Stimulated activated CD8-positive, alpha-beta memory T cell treated with anti-CD3 and anti-CD28 coated beads, Interleukin-2, amount 100 ng/mL, for 48 hours (primary cell): ENCODE measurements at places on chromosomes 7 and 10.

GRCh38 chr7:89332026-89332425 is 536.5 kb upstream of the TEX47 start:
- no peak for DNase-seq

DNA sequence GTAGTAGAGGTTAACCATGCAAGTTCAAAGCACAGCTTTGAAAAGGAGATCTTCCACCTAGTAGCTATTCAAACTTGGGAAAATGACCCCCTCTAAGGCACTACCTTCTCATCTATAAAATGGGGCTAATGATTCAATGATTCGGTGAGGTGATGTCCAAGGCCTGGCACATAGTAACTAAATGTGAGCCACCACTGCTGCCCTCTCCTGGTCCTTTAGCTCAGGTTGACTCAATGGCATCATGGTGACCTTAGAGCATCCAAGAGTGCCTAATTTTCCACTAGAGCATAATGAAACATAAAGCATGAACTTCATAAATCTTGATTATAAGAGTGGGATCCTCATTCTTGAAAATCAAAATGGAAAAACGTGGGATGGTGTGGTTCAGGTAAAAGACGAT is 16.3 kb upstream of the PLCE1 start:
- DNase-seq, result no peak

DNA sequence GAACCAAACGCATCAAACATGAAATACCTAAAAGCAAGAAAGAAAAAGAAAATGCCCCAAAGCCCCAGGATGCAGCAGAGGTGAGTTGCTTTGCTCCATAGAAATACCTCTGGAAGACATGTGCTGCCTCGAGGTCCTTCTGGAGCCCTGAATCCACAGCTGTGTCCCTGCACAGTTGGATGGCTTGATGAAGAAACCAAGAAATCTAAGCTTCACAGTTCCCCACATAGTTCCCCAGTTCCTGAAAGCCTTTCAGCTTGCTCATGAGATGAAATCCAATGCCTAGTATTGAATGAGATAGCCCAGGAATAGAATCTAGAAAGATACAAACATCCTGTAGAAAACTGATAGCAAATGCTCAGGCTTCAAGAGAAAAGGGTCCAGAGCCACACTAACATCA is 182.8 kb downstream of the RTKN2 start:
- no peak for DNase-seq

DNA sequence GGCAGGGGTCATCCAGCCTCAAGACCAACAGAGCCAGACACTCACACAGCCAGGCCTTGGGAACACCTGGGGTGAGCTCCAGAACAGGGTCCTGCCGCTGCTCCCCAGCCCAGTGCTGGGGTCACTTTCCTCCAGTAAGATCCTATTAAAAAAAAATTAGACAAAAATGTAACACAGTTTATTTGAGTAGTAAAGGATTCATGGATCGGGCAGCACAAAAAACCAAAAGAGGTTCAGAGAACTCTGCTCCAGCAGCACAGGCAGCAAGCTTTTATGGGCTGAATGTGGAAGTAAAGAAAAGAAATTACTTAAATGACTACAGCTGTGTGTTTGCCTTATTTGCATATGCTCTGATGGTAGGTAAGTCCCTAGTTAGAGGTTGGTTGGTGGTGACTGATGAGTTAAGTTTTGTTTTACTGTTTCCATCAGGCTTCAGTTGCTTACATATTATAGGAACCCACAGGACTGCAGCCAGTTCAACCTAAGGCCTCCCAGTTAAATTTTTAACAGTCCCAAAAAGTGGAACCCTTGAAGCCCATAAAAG is 80.5 kb upstream of the FGFR2 start:
- DNase-seq, result no peak

DNA sequence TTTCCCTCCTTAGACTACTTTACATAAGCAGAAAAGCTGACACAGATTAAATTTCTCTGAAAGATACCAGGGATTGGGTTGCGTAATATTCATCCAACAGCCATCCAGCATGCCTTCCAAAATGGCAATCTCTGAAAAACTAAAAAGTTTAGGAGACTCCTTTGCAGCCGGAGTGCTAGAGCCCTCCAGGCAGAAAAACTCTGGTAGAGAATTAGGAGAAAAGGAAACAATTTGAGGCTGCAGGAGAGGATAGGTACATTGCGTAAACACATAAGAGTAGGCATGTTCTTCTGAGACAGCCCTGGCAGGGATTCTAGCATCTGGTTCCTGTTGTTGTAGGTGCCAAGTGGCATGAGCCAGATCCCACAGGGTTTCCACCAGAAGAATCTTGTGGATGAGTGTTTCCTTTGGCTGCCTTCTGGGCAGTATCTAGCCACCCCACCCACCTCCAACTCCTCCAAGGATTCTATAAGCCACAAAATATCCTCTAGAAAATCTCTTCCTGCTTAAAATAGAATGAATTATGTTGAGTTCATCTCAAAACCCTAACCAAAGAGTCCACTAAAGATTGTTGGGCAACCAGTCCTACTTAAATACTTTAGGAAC is 402.4 kb downstream of the HGF start:
- no peak for DNase-seq
